ENCODE measurements at places on chromosomes 16 and 17.

DNA sequence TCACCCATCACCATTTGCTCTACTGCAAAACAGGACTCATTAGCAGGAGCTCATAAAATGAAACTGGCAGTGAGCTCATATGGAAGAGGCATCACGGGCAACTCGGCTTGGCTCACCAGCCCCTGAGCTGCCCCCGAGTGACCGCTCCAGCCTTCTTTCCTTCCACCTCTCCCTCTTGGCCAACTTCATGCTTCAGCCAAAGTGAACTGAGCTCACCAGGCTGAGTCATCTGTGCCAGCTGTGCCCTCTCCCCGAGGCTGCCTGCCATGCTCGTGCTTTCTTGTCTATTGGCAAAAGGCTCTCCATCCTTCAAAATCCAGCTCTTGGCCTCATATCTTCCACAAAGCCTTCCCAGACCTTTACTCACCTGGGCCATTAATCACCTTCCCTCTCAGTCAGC is 391.4 kb downstream of the WWOX start:
- no peak for DNase-seq

DNA sequence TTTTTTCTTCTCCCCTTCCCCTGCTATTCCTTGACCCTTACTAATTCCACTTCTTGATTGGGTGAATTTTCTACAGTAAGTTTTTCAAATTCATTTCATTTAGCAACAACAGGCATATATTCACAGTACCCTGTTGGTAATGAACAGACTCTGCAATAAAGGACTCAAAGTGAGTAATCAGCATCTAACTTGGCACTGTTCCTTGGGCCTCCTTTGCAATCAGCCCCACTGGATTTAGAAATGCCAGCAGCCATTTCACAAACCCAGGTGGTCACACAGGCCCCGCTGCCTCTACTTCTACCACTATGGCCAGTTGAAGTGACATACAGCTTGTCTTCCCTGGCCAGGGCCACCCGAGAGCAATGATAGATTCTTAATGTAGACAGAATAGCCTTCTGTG is 113.8 kb downstream of the CYB561 start:
- DNase-seq: no peak

GRCh38 chr16:4690946-4691665 is 2.3 kb upstream of the NUDT16L1 start:
- no peak for DNase-seq

DNA sequence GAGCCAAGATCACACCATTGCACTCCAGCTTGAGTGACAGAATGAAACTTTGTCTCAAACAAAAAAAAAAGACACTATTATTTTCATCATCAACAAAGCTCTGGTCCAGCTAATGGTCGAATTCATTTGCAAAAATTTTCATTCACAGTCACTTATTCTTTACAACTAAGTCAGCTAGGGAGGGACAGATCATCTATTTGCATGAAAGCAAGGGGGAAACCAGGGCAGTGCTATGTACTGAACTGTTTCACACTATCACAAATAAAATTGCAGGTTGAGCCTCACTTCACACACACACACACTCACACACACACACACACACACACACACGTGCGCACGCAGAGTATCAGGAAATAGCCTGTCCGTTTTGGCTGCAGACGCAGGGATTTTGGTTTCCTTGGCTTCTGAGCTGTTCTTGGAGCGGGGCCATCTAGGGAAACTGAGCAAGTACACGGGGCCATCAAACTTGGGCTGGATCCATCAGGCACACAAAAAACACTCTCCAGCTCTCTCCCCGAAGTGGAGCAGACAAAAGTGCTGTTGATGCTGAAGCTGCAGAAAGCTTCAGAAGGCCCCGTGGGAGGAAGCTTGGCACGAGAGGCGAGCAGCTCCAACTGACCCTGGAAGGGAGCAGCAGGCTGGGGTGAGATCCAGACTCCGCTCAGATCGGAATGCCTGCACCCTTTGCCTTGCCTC is 44.3 kb upstream of the HELZ start:
- DNase-seq: no peak

DNA sequence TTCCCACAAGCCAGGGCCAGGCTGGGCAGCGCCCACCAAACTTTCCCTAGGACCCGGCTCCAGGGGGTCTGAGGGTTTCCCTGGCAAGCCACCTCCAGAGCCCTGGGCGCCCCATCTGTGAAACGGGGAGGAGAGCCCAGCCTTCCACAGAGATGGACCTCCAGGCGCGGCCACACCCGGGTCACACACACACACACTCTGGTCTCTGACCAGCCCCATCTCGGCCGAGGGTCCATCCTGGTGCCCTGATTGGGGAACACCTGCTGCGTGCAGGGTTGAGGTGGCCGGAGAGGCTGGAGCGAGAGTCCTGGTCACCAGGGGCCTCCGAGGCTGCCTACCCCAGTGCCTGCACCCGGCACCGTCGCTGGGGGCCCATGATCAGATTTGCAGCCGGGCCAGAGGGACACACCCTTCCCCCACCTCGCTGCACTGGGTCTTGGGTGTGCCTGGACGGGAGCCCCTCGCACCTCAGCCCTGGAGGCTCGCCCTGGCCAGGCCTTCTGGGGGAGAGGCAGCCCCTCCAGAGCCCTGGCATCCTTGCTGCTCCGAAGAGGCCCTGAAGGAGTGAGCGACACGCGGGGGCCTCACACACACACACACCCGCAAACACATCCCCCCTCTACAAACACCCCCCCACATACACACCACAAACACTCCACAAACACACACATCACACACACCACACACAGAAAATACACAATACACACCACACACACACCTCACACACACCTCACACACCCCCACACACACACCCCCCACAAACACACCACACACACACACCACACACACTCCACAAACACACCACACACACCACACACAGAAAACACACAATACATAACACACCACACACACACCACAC is 29.7 kb downstream of the SLC25A10 start:
- DNase-seq: no peak

DNA sequence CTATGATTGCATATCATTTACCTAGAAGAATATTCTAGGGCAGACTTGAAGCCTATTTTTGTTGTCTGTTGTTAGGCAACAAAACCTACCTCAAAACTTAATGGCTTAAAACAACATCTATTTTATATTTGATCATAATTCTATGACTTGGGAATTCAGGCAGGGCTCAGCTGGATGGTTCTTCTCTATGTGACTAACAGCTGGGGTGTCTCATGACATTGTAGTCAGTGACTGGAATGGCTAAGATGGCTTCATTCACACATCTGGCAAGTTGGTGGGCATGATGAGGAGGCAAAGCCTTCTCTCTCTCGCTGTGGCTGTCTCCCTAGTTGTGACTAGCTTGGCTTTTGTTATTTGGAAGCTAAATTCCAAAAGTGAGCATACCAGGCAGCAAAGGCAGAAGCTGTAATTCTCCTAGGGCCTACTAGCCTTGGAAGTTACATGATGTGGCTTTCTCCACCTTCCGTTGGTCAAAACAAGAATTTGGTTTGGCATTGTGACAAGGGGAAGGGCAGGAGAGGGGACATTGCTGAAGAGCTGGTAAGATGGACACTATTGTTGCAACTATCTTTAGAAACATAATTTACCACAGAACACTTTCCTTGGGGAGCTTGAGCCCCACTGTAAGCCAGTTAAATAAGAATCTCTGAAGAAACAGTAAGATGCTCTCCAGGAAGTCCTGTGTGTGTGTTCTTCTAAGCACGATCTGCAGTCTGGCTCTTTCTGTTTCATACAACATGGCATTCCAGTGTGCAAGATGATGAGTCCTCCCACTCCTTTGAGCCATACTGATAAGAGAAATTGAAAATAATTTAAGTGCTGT is 39.4 kb downstream of the ZNRF1 start:
- peak; percentile 40 for DNase-seq

GRCh38 chr16:79188115-79188738 is 412.3 kb downstream of the MAF start:
- DNase-seq: no peak

GRCh38 chr16:62717026-62717425 is 680.8 kb upstream of the CDH8 start:
- DNase-seq: no peak

DNA sequence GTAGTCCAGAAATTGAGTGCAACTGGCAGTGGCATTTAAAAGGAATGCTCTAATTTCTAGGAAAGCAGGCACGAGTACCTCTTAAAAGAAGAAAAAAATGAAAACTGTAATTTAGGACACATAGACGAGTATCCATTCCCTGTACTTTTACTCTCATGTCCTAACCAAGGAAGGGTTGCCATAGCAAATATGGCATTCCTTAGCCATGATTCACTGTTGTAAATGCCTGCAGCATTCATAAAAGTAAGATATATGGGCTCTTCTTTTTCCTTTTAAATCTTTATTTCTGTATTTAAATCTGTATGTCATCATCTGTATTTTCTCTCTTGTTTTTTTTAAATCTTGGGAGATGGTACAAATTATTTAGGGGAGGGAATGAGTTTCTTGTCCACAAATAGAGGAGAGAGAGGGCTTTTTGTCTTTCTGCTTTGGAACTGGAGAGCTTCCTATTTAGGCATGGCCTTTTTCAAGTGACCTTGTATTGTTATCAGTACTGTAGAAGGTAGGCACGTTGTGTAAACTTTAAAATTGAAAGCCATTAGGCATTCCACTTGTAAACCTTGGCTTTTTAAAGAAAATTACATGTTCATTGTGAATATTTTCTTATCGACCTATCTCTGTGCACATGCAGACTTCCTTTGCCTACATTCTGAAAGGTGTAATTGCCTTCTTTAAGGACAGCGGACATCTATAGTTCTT is 50.0 kb downstream of the TENT4B start:
- DNase-seq: peak; percentile 70

DNA sequence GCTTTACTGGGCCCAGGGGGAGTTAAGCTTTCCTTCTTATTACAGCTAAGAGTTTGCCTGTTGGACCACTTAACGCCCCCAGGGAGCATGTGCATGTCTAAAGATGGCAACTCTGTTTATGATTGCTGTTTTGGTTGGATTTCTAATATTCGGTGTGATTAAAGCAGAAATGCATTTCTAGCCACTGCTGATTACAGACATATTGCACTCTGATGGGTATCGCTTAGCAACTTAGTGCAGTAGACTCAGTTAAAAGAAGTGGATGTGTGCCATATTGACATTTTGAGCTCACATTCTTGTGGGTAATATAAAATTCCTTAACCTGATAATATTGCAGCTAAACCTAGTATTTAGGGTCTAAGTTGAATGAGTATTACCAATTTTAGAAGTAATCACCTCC is 4.2 kb downstream of the NF1 start:
- no peak for DNase-seq

GRCh38 chr16:54903047-54903446 is 27.6 kb upstream of the IRX5 start:
- DNase-seq: no peak

DNA sequence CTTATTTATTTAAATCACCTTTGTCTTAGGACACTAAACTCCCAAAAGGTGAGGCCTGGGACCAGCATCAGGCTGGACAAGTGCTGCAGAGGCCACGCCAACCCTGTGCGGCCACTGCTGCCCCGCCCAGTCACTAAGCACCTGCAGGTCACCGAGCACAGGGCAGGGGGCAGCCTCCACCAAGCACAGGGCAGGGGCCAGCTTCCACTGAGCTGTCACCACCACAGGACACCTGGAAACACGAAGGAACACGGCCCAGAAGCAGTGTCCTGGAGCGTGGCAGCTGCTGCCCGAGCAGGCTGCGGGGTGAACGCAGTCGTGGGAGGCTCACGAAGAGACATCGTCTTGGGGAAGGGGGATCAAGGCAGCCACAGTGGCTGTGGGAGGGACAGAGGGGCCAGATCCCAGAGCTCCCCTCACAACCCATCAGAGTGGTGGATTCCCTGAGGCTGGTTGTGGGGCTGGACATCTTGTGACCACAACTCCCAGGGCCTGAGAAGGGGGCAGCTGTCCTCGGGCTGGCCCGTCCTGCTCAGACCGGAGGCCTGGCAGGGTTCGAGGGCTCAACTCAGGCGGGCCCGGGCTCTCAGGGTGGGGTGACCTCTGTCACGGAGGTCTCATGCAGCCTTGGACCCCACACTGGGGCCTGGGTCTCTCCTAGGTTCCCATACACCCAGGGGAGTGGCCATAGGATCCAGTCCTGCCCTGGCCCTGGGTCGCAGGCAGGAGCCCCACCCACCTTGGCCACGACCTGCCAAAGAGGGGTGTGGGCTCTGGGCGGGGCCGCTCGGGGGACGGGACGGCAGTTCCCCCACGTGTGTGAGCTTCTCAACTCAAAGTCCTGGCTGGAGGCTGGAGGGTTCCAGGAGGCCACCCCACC is 18.7 kb downstream of the RAB40B start:
- DNase-seq: no peak

- DNase-seq: no peak
Measured at GRCh38 chr16:65120461-65120830, 1.4 kb downstream of the CDH11 start.

- DNase-seq: no peak
Measured at GRCh38 chr17:63966646-63967264, 6.0 kb downstream of the SCN4A start.

- no peak for DNase-seq
Measured at GRCh38 chr16:70788668-70789594, 12.0 kb downstream of the VAC14 start.

DNA sequence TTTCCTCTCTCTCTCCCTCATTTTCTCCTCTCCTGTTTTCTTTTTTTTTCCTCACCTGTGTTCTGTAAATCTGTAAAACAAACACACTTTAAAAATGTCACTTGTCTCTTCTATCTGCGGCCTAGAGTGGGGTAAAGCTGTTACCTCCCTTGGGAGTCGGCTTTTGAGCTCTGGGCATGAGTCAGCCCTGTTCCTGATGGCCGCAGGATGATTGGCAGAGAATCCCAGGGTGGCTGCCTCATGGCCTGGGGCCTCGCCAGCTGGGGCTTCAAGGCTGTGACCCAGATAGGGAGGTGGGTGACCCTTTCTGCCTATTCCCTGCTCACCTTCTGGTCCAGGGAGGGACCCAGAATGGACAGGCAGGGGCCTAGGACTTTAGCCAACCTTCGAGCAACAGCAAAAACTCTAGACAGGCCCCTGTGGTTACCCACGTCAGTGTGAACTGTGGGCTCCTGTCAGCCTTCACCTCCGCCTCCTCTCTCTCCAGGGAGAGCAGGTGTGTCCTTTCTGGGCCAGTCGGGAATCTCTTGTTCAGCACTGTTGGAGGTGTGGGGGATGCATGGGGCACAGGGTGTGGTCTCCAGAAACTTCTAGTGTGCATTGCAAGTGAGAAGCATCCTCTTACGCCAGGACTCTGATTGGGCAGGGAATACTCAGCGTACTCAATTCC is 87.4 kb downstream of the RAP1GAP2 start:
- peak; percentile 81 for DNase-seq

GRCh38 chr16:8376858-8377257 is 213.5 kb downstream of the TMEM114 start:
- DNase-seq: no peak

DNA sequence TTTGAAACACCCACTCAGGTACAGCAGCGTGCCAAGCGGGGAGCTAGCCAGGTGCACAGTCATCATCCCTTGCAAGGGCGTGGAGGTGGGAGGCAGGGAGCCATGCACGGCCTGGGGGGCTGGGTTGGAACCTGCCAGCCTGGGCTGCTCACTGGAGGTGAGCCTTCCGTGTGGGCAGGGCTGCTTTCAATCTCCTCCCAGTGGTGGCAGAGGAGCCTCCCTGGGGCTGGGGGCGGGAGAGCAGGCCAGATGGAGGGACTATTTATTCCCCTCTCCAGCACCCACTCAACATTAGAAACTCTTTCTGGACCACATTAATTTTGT is 90.3 kb downstream of the KATNIP start:
- no peak for DNase-seq

- DNase-seq: no peak
Measured at GRCh38 chr17:49388290-49388640, 26.2 kb upstream of the ZNF652 start.

GRCh38 chr17:79125503-79125902 is 50.9 kb downstream of the ENGASE start:
- no peak for DNase-seq

GRCh38 chr16:11783319-11784037 is 13.6 kb downstream of the ZC3H7A start:
- DNase-seq: no peak

GRCh38 chr16:85612191-85612800 is 826 bp upstream of the GSE1 start:
- peak; percentile 97 for DNase-seq

Data from SW480 (cell line).